ENCODE measurements at places on chromosomes 6 and 20. TPM values are rescaled to one million over a fixed set of nuclear protein-coding genes. Genes with fewer than 3 reads are reported as not detected.

GGTLC1 gene
- not detected for total RNA-seq

CTAGE9 gene
- total RNA-seq = not detected

SLC13A3 gene
- total RNA-seq = under 0.01 TPM

FGD2 gene
- total RNA-seq = not detected

SLC9A8 gene
- total RNA-seq = 8.2 TPM
